CD4-positive, alpha-beta T cell treated with Interferon gamma for 1 hour (primary cell): ENCODE measurements at places on chromosomes 3 and 15.

DNA sequence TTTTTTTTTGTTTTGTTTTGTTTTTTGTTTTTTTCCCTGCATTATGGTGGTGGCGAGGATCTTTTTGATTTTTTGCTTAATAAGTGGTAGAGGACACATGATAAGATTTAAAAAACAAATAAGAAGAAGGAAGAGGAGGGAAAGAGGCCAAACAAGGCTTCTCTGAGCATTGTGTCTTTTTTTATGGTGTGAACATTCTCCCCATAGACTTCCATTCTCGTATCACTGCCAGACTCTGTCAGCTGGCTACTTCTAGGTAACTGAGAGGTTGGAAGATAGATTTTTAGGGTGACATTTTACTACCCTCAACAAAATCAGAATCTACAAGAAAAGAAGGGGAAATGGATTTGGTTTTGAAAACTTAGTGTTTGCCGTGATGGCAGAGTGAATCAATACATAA, 3.8 kb downstream of the NLGN1 start:
- DNase-seq = no peak

DNA sequence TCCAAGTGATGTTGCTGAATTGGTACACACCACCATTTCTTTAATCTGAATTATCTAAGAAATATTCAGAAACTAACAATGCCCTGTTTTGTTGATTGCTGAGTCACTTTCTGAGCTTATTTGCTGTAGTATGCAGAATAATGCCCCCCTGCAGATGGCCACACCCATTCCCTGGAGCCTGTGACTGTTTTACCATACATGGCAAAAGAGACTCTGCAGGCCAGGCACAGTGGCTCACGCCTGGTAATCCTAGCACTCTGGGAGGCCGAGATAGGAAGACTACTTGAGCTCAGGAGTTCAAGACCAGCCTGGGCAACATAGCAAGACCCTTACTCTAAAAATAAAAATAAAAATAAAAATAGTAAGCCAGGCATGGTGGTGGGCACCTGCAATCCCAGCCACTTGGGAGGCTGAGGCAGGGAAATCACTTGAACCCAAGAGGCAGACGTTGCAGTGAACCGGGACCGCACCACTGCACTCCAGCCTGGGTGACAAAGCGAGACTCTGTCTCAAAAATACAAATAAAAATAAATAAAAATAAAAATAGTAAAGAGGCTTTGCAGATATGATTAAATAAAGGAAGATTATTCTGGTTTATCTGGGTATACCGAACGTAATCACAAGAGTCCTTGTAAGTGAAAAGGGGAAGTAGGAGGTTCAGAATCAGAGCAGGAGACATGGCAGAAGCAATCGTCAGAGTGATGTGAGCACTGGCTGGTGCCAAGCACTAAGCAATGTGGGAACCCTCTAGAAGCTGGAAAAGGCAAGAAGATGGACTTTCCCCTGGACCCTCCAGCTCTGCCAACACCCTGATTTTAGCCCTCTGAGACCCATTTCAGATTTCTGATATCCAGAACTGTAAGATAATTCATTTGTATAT, 19.0 kb downstream of the PCYT1A start:
- DNase-seq = no peak

- no peak for DNase-seq
Observed at GRCh38 chr15:38768970-38769369, 204.4 kb upstream of the RASGRP1 start.

DNA sequence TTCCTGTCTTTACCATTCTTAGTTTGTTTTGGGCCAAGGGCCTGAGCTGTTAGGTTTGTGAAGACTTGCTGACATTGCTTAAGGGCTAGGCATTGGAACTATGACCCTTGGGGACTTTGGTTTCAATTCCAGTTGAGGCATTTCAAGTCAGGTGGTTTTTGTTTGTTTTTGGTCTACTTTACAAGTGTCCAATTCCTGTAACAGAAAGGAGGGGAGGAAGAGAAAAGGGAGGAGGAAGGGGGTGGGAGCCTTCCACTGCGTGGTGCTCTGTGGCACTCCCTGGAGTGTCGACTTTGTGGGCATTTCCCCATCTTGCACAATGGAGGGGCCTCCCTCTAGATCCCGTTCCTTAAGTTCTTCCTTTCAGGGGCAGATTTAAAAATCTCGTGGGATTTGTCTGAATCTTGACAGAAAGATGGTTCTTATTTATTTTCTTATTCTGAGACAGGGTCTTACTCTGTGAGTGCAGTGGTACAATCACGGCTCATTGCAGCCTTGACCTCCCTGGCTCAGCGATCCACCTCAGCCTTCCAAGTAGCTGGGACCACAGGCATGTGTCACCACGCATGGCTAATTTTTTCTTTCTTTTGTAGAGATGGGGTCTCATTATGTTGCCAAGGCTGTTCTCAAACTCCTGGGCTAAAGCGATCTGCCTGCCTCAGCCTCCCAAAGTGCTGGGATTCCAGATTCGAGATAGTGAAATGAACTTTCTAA, 59.5 kb upstream of the RYK start:
- no peak for DNase-seq

GRCh38 chr3:155019575-155019974, 60.5 kb upstream of the MME start:
- no peak for DNase-seq

- peak; percentile 67 for DNase-seq
Observed at GRCh38 chr3:66394019-66394752, 106.6 kb downstream of the LRIG1 start.

DNA sequence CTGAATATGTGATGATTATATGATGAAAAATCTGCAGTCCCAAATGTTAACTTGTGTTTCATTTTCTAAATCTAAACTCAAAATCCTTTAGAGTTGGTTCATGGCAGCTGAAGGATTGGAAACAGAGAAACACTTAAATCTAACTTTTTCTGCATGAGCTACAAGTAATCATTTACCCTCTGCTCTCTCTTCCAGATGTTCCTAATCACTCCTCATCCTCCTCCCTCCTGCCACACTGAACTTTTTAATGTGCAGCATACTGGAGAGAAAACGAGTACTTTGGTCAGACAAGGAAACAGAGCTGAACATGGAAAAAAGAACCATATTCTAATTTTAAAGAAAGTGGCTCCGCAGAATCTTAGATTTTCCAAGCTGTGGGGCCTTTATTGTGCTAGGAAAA, 321.2 kb upstream of the COL8A1 start:
- no peak for DNase-seq

DNA sequence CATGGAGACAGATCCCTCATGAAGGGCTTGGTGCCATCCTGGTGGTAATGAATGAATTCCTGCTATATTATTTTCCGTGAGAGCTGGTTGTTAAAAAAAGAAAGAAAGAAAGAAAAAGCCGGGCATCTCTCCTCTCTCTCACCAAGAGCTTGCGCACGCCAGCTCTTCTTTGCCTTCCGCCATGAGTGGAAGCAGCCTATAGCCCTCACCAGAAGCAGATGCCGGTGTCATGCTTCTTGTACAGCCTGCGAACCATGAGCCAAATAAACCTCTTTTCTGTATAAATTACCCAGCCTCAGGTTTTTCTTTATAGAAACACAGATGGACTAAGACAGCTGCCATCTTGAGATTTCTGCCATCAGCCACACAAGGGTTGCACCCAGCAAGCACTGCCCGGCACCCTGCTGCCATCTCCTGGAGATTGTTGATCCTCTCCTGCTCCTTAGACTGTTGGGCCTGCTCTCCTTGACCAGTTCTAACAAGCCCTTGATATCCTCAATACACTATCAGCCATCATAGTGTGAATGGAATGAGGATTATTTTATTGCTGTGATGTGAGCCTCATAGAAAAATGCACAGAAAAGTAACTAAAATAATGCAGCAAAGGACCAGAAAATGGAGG, 3.5 kb upstream of the AHSG start:
- no peak for DNase-seq
